ENCODE measurements at places on chromosomes 2 and 18.

DNA sequence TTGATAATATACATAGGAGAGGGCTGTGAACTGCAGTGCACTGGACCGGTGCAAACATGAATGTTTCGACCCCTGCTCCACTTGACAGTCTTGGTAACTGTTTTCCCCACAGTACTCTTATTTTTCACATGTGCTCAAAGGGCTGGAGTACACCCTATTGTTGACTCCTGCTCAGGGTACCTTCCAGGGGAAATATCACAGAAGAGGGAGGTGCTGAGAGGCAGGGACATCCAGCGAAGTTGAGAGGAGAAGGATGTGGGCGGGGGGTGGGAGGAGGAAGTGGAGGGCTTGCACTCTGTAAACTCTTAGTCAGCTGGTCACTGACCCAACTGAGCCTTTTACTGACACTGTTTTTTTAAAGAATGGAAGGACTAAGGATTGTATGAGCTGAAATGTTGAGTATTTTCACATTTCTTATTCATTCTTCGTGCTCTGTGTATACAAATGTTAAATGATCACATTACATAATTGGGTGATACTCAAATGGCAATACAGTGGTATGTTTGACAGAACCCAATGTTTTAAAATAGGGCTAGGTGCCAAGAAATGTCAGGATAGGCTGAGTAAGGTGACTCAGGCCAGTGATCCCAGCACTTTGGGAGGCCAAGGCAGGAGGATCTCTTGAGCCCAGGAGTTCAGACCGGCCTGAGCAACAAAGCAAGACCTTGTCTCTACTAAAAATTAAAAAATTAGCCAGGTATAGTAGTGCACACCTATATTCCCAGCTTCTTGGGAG is 10.0 kb downstream of the INPP4A start:
- DNase-seq, result no peak

DNA sequence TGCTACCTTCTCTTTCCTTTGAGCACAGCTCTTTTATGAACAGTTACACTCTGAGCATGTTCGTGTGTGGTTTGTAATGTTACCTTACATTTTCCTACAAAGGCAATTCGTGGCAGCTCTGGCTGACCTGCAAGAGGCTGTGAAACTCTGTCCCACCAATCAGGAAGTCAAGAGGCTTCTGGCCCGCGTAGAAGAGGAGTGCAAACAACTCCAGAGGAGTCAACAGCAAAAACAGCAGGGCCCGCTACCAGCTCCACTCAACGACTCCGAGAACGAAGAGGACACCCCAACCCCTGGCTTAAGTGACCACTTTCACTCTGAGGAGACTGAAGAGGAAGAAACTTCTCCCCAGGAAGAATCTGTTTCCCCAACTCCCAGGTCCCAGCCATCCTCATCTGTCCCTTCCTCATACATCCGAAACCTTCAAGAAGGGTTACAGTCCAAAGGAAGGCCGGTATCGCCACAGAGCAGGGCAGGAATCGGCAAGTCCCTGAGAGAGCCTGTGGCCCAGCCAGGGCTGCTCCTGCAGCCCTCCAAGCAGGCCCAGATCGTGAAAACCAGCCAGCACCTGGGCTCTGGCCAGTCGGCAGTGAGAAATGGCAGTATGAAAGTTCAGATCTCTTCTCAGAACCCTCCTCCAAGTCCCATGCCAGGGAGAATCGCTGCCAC is 56.9 kb downstream of the WDSUB1 start:
- DNase-seq, result no peak

- DNase-seq, result no peak
Measured at GRCh38 chr2:48541666-48542389, 11.9 kb downstream of the STON1 start.

GRCh38 chr2:14756122-14756541 is 123.6 kb downstream of the LRATD1 start:
- DNase-seq, result no peak

GRCh38 chr2:74221604-74222299 is 23.3 kb downstream of the MTHFD2 start:
- no peak for DNase-seq

DNA sequence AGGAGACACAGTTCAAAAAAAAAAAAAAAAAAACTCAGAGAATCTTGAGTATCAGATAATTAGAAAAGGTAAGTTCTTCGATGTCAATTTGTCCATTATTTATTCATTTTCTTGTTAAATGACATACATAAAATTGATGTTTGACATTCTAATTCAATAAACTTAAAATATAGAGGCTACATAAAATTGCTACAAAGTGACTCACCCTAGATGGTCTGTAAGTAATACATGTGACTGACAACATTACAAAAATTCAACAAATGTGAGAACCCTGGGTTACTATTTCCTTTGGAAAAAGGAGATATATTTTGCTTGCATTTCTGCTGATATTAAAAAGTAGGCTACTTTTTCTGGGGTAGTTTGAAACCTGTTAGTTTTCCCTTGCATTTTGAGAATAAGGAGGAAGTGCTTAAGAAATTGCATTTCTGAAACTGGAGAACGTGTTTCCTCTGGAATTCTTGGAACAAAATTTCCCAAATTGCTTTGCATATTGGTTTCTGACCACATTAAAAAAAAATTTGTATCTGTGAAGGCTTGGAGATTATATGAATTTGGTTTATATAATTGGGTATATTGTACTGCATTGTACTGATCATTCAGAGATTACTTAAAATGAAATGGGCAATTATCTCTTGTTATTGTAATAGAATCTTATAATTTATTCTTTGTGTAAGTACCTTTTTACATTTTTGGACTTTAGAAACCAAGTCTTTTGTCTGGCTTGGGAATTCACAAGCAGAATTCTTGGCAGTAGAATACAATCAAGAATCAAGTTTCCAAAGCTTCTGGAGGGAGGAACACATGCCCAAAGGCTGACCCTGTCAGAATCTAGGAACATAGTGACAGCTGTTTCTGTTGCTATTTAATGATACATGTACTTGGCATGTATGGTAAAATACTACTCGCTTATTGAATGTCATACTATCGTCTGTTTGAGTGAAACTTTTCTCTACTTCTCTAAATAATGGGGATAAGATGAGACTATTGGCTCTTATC is 106.1 kb downstream of the DSEL start:
- DNase-seq, result no peak

Measured in Peyer's patch (tissue), 4 donors.